ENCODE measurements at places on chromosomes 2 and 18.

GRCh38 chr2:120345608-120346007, 328 bp upstream of the INHBB start:
- DNase-seq, result no peak

- no peak for DNase-seq
Observed at GRCh38 chr2:33242845-33243244, 233.6 kb upstream of the RASGRP3 start.

DNA sequence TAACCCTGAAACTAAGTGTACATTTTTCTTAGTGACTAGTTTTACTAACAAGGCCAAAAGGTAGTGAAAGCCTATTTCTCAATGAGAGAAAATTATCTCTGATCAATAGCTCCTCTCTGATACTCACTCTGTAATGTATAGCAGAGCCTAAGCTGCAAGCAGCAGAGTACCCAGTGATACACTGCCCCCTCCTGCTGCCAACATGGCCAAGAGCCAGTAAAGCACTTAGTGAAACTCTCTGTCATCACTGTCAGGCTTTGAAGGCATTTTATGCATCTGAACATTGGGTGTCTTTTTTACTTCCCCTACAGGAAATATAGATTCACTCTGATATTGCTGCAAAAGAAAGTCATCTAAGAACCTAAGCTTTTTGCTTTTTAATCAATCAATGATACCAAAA, 784.1 kb upstream of the CDH7 start:
- no peak for DNase-seq

- DNase-seq, result no peak
Observed at GRCh38 chr2:209984291-209984690, 18.1 kb upstream of the RPE start.

- no peak for DNase-seq
Observed at GRCh38 chr2:233325256-233325655, 17.6 kb downstream of the SAG start.

- DNase-seq, result no peak
Observed at GRCh38 chr2:85653996-85654395, 14.0 kb downstream of the SFTPB start.

- DNase-seq, result no peak
Observed at GRCh38 chr2:161321944-161322648, 13.9 kb downstream of the PSMD14 start.

GRCh38 chr2:15275346-15275745, 285.8 kb downstream of the NBAS start:
- no peak for DNase-seq

- no peak for DNase-seq
Observed at GRCh38 chr2:60945341-60945740, 64.0 kb downstream of the REL start.

- DNase-seq, result no peak
Observed at GRCh38 chr2:174326161-174327020, 8.4 kb upstream of the SP9 start.

- DNase-seq, result no peak
Observed at GRCh38 chr2:158969715-158970240, 1.3 kb downstream of the TANC1 start.

- DNase-seq, result no peak
Observed at GRCh38 chr2:37830636-37831035, 94.5 kb upstream of the RMDN2 start.

- no peak for DNase-seq
Observed at GRCh38 chr2:157592948-157593347, 35.7 kb downstream of the ACVR1C start.

GRCh38 chr2:45825001-45825651, 173.7 kb downstream of the PRKCE start:
- no peak for DNase-seq

DNA sequence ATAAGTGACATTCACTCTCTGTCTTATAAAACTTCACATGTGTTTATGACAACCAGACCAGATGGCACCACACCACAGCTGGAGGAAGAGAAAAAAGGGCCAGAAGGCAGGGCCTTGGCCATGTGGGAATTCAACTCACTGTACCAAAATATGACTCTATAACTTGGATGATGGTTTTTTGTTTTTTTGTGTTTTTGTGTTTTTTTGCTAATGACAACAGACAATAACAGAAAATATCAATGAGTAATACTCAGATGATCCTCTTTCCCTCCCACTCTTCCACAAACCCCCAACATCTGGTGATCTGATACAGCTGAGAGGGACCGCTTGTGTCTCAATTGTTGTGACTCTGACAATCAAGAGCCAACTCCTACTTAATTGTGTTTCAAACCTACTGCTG, 12.4 kb downstream of the NMI start:
- no peak for DNase-seq

- no peak for DNase-seq
Observed at GRCh38 chr2:110674620-110675555, 3.0 kb downstream of the BUB1 start.

DNA sequence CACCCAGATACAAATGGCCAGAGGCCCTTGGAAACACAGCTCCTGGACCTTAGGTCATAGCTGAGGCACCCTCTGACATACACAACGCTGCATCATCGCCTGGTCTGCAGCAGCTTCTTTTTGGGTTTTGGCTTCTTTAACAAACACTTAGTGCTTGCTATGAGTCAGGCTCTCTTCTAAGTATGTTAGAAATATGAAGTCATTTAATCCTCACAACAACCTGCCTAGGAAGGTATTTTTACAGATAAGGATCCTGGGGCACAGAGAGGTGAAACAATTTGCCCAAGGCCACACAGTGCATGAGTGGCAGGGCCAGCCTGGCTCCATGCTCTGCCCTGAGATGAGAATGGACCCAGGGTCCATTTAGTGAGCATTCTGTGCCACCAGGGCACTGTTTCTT, 96.6 kb downstream of the TMEM17 start:
- DNase-seq, result no peak

GRCh38 chr2:156385242-156385641, 50.9 kb upstream of the GPD2 start:
- DNase-seq, result no peak

DNA sequence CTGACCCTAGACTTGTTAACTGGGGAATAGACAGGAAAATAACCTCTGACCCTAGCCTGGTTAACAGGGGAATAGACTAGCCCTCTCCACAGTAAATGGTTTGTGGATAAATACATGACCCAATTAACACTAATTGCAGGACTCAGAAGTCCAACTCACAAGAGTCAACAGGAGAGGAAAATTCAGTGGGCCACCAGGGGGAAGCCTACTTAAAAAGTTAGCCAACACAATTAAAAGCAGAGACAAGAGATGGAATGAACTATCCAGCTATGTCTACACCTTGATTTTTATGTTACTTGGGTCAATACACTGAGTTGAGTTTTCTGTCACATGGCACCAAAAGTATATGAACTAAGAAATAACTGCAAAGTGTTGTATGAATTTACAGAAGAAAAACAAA, 158.8 kb upstream of the SLC39A10 start:
- peak; percentile 52 for DNase-seq

- DNase-seq, result no peak
Observed at GRCh38 chr2:137950238-137950637, 14.0 kb upstream of the HNMT start.

- no peak for DNase-seq
Observed at GRCh38 chr2:142734231-142734630, 143.2 kb upstream of the KYNU start.

DNA sequence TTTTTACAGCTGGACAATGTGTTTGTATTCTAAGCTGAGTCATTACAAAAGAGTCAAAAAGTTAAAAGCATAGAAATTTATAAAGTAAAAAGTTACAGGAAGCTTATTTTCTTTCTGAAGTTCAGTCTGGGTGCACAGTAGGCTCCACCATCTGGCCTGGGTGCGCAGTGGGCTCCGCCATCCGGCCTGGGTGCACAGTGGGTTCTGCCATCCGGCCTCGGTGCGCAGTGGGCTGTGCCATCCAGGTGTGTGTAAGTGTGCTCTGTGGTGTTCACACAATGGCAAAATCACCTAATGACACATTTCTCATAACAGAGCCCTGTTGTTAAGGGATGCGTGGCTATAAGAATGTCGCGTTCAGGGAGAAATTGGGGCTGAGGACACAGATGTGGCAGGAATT, 195.5 kb downstream of the ANKRD30B start:
- no peak for DNase-seq
